ENCODE measurements at places on chromosomes 5 and 9. TPM values are rescaled to one million over a fixed set of nuclear protein-coding genes. Genes with fewer than 3 reads are reported as not detected.

Gene PCDHA4
- 2.3 TPM for total RNA-seq

Gene SCGB3A2
- total RNA-seq: not detected

Gene CCDC180
- 1.6 TPM for total RNA-seq

Gene ALDOB
- not detected for total RNA-seq

Gene WNK2
- total RNA-seq: 136 TPM

Gene C5orf58
- not detected for total RNA-seq

Gene ADAMTS6
- 0.91 TPM for total RNA-seq

Gene HRH2
- 5.3 TPM for total RNA-seq

Gene PCSK1
- total RNA-seq: 0.34 TPM

Gene GAS1
- total RNA-seq: 41.9 TPM

Gene PCDHB15
- total RNA-seq: 12.4 TPM

Gene PCDHB4
- total RNA-seq: 1.7 TPM

Gene SMIM33
- not detected for total RNA-seq

Gene SPINK4
- total RNA-seq: not detected

Gene PITX1
- 50.6 TPM for total RNA-seq

Gene TRPM6
- total RNA-seq: 4.7 TPM

Gene OTP
- not detected for total RNA-seq

Data from prostate gland (tissue), 2 donors.